ENCODE measurements at places on chromosomes 16 and 17. TPM values are rescaled to one million over a fixed set of nuclear protein-coding genes. Genes with fewer than 3 reads are reported as not detected.

The DNAH3 gene
- total RNA-seq: not detected

The HBA1 gene
- not detected for total RNA-seq

The CPSF4L gene
- total RNA-seq: not detected

GRCh38 chr17:75271955-75272847 is 1.2 kb upstream of the MIF4GD start:
- DNase-seq: no peak

- DNase-seq: peak; percentile 39
Measured at GRCh38 chr17:4086041-4086483, 56.8 kb downstream of the ZZEF1 start.

- no peak for DNase-seq
Measured at GRCh38 chr16:50622643-50623369, 58.3 kb downstream of the SNX20 start.

- no peak for DNase-seq
Measured at GRCh38 chr17:57357830-57358430, 101.6 kb downstream of the MSI2 start.

DNA sequence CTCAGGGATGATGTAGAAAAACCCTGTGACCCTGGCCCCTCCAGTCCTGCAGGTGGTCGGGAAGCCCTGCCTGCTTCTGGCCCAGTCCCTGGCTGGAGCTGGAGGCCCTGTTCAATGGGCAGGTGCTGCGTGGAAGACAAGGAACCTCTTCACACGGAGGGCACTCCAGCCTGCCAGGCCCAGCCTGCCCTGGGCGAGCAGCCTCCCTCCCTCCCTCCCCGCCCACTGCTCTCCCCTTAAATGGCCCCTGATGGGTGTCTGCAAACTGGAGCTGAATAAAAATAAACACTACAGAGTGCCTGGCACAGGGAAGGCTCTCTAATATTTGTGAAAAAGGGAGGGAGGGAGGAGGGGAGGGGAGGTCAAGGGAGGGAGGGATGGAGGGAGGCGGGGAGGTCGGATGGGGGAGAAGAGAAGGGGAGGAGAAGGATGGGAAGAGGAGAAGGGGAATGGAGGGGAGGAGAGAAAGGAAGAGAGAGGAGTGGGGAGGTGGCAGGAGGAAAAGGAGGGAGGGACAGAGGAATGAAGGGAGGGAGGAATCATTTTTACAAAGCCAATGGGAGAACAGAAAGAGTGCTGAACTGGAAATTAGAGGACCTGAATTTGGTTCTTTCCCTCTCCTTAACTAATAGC is 222.8 kb upstream of the TNRC6C start:
- no peak for DNase-seq

GRCh38 chr17:18203308-18203707 is 19.7 kb downstream of the ALKBH5 start:
- DNase-seq: no peak

DNA sequence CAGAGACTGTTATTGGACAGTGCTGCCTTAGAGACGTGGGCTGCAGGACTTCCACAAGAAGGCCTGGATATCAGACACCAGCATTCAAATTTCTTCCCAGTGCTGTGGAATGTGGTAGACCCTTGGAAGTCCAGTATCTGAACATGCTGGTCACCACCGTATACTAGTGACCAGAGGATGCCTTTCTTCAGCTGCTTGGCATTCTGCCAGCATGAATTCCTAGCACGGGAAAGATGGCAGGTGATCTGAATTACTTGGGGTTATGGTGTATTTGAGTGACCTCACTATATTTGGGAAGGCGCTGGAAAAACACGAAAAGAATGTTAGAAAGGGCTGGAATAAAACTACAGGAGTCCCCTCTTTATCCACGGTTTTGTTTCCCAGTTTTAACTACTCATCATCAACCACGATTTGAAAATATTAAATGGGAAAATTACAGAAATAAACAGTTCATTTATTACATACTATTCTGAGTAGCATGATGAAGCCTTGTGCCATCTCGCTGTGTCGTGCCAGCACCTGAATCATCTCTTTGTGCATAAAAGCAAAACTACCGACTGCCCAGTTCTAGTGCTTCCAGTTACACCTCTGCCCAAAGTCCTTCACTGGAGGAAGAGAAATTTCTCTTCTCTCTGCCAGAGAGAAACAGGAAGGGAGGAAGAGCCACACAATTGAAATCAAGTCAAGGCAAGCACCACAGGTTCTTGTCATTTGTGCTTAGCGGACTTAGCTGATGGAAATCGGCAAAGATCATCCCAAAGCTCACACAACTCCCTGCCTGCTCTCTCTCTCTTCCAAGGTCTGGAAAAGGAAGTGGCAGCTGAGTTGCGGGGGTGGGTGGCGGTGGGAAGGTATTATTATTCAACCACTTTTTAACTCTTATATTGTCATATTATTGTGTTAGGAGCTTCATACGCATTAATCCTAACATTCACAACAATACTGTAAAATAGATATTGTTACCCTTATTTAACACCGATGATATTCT is 1.4 kb upstream of the CHST4 start:
- DNase-seq: no peak

DNA sequence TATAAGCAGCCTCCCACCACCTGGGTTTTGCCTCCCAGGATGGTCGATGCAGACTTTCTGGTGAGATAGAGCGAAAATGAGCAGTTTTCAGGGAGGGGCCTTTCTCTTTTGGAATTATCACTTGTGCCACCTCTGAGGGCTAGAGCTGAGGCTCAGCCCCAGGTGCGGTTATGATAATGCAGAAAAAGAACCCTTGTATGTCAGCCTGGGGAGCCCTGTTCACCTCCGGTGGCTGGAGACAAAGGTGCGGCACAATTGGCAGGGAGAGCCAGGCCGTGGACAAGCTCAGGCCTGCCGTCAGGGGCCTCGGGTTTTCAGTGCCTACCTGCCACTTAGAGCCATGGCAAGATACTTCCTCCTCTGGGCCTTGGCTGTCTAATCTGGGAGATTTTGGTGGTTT is 4.4 kb downstream of the SCPEP1 start:
- no peak for DNase-seq

- DNase-seq: no peak
Measured at GRCh38 chr16:27745348-27745747, 195.4 kb downstream of the KATNIP start.

DNA sequence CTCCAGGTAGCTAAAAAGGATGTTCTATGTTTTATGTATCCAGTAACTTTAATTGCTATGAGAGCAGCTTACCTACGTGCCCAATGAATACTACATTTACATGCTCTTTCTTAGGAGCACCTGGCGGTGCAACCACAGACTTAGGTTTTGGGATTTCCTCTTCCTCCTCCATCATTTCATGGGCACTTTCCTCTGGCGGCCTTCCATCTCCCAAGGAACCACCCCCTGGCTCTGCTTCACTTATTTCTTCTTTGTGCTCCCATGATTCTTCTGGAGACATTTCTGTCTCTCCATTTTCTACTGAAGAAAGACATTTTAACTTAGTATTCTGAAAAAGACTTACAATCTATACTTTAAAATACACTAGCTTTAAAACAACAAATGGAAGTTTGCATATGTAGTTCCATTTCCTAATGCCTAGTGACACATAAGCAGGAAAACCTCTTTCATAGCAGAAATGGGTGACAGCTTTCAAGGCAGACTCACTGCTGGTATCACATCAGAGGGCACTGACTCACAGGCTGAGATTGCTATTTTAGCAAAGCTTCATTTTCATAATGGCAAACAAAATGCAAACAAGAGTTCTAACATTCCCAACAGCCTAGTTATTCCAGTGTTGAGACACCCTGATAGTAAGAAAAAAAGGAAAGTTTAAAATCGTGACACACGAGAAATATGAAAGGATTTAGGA is 19.1 kb downstream of the GSPT1 start:
- peak; percentile 70 for DNase-seq
